H4 (cell line): ENCODE measurements at places on chromosomes 5 and 9. TPM values are rescaled to one million over a fixed set of nuclear protein-coding genes. Genes with fewer than 3 reads are reported as not detected.
A peak's percentile ranks its signal among the peaks of the same experiment; 100 is the strongest.

- no peak for DNase-seq
Measured at GRCh38 chr5:113451797-113452196, 17.0 kb upstream of the TSSK1B start.

The PSMD5 gene
- 26.0 and 31.9 TPM in 2 replicates for total RNA-seq

The GLRA1 gene
- total RNA-seq: not detected in 2 replicates

DNA sequence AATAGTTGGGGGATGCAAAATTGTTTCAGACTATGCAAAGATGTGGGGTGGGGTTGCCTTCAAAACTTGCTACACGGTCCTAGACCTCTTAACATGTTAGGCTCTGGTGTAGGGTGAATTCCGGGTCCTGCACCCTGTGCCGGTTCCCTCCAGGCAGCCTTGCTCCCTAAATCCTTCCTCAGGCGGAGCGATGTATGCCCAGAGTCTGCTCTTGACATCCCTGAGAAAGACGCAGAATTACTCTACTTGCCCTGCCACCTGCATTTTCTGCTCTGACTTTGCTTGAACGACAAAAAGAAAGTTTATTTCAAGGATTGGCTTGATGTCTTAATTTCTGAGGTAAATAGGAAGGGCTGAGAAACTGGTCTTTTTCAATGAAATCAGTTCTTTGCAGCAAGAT lies 691 bp downstream of the THBS4 start:
- no peak for DNase-seq

The PCDHB9 gene
- 10.0 and 11.9 TPM in 2 replicates for total RNA-seq

- no peak for DNase-seq
Measured at GRCh38 chr9:95923794-95924193, 48.3 kb downstream of the ERCC6L2 start.

The CAMK2A gene
- 0.02 TPM in 1 of 2 replicates, not detected in the other for total RNA-seq

- DNase-seq: no peak
Measured at GRCh38 chr5:137994556-137994955, 38.3 kb downstream of the FAM13B start.

- no peak for DNase-seq
Measured at GRCh38 chr9:118940473-118940872, 428.8 kb downstream of the BRINP1 start.

The SLC6A18 gene
- total RNA-seq: not detected in 2 replicates

- DNase-seq: no peak
Measured at GRCh38 chr5:137733006-137733405, 2.9 kb downstream of the KLHL3 start.

GRCh38 chr9:77575785-77576184 lies 72.3 kb downstream of the GNA14 start:
- DNase-seq: no peak

GRCh38 chr5:4857761-4858160 lies 282.4 kb upstream of the ADAMTS16 start:
- peak; percentile 50 for DNase-seq

The ZNF484 gene
- 2.6 and 4.8 TPM in 2 replicates for total RNA-seq

The ITGA1 gene
- total RNA-seq: 16.0 and 23.8 TPM in 2 replicates

The INSL4 gene
- total RNA-seq: not detected in 2 replicates

GRCh38 chr9:84850830-84851392 lies 181.4 kb downstream of the NTRK2 start:
- no peak for DNase-seq

- no peak for DNase-seq
Measured at GRCh38 chr9:104658496-104659195, 35.7 kb upstream of the OR13D1 start.
